ENCODE measurements at places on chromosomes 3 and 15.

- DNase-seq: peak; percentile 44
These were observed 6.3 kb downstream of the EIF4A2 start for GRCh38 chr3:186789554-186790260.

DNA sequence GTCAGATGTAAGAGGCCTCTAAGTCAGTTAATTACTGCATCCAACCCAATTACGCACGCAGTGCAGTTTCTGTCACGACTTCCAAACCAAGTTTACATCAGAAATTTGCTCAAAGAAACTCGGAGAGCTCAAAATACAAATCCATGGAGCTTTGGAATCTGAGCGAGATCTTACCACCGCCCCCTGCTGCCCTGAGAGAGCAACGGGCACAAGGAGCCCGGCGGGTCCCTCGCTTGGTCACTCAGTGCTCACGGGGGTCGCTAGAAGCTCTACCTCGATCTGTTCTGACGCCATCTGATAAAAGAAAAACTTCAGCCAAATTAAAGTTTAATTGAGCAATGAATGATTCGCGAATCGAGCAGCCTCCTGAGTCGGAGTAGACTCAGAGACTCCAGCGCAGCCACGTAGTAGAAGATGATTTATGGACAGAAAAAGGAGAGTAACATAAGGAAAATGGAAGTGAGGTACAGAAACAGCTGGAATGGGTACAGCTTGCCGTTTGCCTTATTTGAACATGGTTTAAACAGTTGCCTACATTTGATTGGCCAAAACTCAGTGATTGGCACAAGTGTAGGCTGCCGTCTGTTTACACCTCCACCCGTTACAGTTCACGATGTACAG lies 232.7 kb upstream of the ATP10A start:
- DNase-seq: no peak

- no peak for DNase-seq
These were observed 34.5 kb upstream of the BNC1 start for GRCh38 chr15:83318861-83319415.

- DNase-seq: peak; percentile 27
These were observed 563 bp downstream of the PXYLP1 start for GRCh38 chr3:141231952-141232823.

DNA sequence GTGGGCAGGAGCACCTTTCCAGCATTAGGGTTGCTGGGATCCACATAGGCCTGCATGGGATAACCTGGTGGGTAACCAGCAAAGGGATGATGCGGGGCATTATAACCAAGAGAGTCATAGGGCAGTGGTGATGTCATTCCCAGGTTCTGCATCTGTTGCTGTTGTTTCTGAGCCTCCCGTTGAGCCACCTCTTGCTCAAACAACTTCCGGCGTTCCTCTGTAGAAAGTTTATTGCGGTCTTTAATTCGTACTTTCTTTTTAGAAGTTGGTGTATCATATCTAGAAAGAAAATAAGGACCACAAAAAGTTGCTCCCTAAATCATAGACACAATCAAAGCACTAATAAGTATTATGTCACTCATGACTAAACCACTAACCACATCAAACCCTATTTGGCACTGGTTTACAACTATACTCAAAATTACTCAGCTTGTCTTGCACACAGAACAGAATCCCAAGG lies 77.8 kb downstream of the NBEAL2 start:
- DNase-seq: peak; percentile 80
